ENCODE measurements at places on chromosomes 2 and 18. TPM values are rescaled to one million over a fixed set of nuclear protein-coding genes. Genes with fewer than 3 reads are reported as not detected.

Gene NTSR2
- total RNA-seq = not detected

Gene SCN9A
- 40.9 TPM for total RNA-seq

Gene TRABD2A
- 17.5 TPM for total RNA-seq

Gene ABHD1
- total RNA-seq = under 0.01 TPM

Gene TSHZ1
- total RNA-seq = 4.8 TPM

Gene SLC14A1
- 81.0 TPM for total RNA-seq

Gene TTC31
- total RNA-seq = 11.6 TPM

Gene SCYGR4
- not detected for total RNA-seq

Gene SLC66A3
- total RNA-seq = 44.7 TPM

Gene IL36G
- total RNA-seq = not detected

Gene GCC2
- 24.3 TPM for total RNA-seq

Gene SFT2D3
- total RNA-seq = 6.6 TPM

Gene TEX44
- not detected for total RNA-seq

Gene BBS5
- total RNA-seq = 7.6 TPM

Gene IRS1
- total RNA-seq = 33.5 TPM

Gene FABP1
- total RNA-seq = not detected

Gene FAM237A
- not detected for total RNA-seq

Gene CHN1
- 59.2 TPM for total RNA-seq

All from smooth muscle cell of trachea (primary cell).